ENCODE measurements at places on chromosomes 11 and 22.

GRCh38 chr11:127109796-127110480, 109.4 kb upstream of the KIRREL3 start:
- no peak for DNase-seq

DNA sequence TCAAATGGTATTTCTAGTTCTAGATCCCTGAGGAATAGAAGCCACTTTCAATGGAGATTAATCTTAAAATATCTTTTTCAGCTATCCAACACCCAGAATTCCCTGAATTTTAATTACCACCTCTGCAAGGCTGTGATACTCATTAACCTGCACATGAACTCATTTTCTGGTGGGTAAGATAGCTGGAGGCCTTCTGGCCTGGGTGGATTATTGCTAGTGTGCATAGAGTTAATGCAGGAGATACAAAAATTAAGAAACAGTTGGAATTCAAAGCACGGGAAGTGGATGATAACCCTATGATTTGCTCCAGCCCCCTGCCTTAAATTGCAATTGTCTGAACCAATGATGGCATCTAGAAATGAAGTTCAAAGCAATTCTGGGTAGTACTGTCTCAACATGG, 115.0 kb downstream of the ATG16L2 start:
- no peak for DNase-seq

DNA sequence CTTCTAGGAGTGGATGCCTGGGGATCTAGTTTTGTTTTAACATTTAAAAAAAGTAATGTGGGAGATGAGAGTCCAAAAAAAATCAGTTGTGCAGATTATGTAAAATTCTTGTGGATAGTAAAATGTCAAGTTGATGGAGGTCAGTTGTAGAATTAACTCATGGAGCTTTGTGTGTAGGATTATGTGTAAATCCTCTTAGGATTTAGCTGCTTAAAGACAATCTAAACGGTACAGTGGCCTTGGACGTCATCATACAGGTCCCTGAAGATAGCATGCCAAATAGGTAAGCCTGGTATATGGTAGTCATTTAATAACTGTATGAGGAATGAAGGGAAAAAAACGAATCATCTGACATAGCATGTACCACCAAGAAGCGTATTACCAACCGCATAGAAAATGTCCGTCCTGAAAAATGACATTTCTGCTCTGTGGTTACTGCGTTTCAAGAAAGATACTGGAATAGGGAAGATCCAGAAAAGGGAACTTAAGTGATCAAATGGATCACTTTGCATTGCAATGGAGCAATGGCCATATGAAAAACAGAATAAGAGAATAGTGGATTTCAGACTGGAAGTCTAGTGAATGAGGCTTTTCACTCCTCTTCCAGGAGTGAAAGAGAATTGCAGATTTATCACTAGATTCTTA, 61.3 kb downstream of the BCL2L13 start:
- peak; percentile 17 for DNase-seq

GRCh38 chr22:35761037-35761436, 43.4 kb downstream of the APOL5 start:
- no peak for DNase-seq
